ENCODE measurements at places on chromosomes 2 and 18.

DNA sequence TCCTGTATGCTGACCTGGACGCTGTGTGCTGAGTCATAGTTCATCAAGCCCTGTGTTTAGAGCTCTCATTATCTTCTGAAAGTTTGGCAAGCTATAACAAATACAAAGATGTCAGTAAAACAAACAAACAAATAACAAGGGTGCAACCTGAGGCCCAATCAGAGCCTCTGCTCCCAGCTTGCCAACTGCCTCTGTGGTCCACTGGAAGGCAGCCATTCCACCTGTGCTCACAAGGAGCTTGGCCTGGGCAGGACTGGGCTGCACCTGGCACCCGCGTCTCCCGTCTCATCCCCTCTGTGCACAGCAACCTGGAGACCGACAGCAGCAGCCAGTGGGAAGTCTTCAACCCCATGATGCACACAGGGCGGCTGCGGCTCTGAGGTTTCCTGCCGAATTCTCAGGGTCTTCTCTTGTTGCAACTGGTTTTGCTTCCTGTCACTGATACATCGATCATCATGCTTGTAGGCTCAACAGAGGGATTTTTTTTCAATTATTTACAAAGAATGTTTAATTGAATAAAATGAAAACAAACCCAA, 97.8 kb downstream of the TMEM18 start:
- DNase-seq: no peak

DNA sequence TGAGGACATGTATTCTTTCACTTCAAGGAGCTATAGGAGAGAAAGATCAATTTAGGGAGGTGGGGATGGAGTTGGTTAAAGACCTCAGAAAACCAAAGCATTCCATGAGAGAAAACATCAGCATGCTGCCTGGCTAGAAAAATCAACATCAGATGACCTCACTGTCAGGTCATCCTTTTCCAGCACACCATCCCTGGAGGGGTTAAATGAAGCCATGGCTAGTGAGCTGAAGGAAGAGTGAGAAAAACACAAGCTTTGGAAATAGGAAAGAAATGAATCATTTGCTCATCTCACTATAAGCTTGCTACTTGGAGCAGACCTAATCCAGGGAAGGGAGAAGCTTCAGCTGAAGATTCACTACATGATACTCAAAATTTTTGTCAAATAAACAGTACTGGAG, 109.5 kb upstream of the ITGB6 start:
- DNase-seq: no peak

GRCh38 chr2:102138331-102138730, 4.2 kb upstream of the IL1R1 start:
- no peak for DNase-seq

GRCh38 chr18:67672155-67672554, 155.6 kb upstream of the DSEL start:
- DNase-seq: no peak

DNA sequence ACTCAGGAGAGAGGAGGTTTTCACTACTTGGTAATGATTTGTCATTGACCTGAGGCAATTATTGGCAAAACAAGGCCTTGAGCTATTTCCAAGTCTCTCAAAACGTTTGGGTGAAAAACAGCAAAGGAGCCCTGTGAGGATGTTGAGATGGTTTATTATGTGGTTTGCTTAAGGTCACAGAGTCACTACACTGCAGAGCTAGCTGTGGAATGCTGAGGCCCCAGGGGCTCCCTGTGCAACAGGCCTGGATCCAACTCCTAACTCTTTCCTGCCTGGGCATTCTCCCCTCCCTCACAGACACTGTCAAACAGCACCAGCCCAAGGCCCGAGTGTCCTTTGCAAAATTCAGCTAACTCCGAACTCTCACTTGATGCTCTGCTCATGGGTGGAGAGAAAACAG, 754.6 kb upstream of the SOX11 start:
- no peak for DNase-seq

GRCh38 chr2:79529636-79530035, 16.8 kb downstream of the CTNNA2 start:
- DNase-seq: no peak

- no peak for DNase-seq
Observed at GRCh38 chr18:7812431-7813063, 245.4 kb downstream of the PTPRM start.

DNA sequence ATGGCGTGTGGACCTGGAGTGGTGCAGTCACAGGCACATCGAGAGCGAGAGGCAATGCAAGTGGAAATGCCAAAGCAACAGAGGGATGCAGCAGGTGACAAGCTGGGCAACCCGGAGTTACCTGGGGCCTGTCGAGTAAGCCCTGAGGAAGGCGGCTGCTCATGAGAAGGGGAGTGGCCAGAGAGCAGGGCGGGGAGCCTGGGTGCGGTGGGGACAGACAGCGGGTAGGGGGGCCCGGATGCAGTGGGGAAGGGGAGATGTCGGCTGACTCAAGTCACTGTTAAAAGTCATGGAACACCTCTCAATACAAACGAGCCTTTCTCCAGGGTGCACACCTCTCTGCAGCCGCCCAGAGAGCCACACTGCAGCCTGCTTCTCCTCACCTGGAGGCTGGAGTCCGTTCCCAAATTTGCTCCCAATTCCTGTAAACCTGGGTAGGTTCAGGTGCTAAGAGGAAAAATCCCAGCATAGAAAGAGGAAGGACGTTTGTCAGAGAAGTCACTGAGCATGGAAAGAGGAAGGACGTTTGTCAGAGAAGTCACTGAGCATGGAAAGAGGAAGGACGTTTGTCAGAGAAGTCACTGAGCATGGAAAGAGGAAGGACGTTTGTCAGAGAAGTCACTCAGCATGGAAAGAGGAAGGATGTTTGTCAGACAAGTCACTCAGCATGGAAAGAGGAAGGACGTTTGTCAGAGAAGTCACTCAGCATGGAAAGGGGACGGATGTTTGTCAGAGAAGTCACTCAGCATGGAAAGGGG, 71.7 kb upstream of the TWIST2 start:
- DNase-seq: no peak

DNA sequence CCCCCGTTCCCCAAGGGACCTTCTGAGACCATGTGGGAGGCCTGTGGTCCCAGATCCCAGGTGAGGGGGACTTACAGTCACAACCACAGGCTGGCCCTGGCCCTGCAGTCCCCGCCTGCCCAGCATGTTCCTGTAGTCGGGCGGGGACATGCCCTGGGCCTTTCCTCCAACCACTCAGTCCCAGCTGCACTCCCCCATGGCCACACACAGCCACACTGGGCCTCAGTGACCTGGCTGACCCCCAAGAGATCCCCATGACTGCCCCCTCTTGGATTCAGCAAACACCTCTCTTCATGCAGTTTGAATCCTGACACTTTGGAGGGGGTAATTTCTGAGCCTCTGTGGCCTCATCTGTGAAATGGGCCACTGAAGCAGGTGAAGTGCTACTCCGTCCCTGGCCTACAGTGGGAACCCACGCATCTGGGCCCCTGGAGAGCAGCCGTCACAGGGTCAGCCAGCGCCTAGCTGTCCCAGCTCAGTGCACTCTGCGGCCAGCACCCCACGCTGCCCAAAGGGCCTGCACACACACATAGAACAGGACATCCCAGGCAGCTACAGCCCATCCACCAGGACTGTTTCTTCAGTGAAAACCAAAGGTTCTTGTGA, 12.7 kb upstream of the ARHGEF4 start:
- no peak for DNase-seq

DNA sequence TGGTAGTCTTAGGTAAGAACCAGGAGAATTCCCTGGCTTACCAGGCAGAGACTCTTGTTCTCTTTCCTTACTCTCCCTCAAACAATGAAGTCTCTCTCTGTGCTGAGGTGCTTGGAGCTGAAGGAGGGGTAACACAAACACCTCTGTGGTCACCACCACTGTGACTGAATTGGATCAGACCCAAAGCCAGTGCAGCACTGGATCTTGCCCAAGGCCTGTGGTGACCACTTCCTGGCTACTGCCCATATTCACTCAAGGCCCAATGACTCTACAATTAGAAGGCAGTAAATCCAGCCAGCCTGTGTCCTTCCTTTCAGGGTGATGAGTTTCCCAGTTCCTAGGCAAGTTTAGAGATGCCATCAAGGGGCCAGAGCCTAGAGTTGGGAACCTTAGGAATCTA, 706.8 kb downstream of the SLC4A3 start:
- DNase-seq: no peak

DNA sequence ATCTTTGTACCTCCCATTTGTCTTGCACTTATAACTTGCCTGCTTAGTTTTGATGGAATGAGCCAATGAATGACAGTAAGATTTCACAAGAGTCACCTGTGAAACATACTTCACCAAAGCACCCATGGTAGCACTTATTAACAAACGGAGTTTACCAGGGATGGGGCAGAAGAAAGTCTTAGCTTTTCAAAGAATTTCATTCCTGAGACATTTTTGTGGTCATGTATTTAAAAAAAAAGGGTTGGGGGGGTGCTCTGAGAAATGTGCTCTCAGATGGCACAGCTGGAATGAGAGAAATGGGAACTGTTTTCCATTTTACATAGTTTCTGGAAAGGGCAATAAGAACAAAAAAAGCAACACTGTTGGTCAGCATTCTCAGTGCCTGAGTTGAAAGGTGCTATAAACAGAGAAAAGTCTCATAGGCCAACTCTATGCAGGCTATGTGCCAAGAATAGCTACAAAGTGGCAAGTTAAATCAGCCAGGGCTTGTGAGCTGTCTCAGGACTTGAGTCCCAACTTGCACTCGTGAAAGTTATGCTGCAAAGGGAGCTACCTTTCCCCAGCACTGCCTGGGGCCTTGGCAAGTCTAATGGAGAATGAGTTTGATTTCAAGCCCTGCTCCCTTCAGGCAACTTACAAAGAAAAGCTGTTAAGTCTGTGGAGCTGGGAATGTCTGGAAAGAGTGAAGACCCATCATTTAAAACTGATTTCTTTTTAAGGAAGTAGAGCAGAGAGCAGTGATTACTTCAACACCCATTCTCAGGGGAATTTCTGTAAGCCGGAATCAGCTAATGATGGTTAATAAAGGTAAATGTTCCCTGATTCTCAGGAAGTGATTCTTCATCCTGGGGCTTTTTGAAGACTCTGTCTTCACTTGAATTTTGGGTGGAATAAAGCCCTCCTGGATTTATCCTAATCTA, 170.6 kb downstream of the SLC8A1 start:
- DNase-seq: no peak

DNA sequence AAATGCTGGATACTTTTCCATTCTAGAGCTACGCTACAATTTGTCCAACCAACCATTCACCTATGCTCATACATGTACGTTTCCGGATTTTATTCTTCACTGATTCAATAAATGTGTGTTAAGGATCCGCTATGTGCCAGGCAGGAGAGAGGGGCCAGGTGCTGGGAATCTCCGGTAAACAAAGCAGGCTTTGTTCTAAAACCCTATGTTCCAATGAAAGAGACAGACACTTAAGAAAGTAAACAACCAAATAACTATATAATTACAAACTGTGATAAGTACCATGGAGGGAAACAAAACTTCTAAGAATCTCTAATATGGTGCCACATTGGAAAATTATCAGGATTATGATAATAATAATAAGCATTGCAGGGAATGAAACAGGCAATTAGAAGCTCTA, 22.2 kb upstream of the POMC start:
- DNase-seq: no peak

All from stimulated activated CD8-positive, alpha-beta memory T cell treated with anti-CD3 and anti-CD28 coated beads, Interleukin-2, amount 100 ng/mL, for 1 hour (primary cell).